ENCODE measurements at places on chromosomes 5 and 9. TPM values are rescaled to one million over a fixed set of nuclear protein-coding genes. Genes with fewer than 3 reads are reported as not detected.

GCNT4 gene
- total RNA-seq, result 0.07 TPM

SPINK13 gene
- not detected for total RNA-seq

DDX4 gene
- total RNA-seq, result not detected

PCDHGA5 gene
- 0.05 TPM for total RNA-seq

DNA sequence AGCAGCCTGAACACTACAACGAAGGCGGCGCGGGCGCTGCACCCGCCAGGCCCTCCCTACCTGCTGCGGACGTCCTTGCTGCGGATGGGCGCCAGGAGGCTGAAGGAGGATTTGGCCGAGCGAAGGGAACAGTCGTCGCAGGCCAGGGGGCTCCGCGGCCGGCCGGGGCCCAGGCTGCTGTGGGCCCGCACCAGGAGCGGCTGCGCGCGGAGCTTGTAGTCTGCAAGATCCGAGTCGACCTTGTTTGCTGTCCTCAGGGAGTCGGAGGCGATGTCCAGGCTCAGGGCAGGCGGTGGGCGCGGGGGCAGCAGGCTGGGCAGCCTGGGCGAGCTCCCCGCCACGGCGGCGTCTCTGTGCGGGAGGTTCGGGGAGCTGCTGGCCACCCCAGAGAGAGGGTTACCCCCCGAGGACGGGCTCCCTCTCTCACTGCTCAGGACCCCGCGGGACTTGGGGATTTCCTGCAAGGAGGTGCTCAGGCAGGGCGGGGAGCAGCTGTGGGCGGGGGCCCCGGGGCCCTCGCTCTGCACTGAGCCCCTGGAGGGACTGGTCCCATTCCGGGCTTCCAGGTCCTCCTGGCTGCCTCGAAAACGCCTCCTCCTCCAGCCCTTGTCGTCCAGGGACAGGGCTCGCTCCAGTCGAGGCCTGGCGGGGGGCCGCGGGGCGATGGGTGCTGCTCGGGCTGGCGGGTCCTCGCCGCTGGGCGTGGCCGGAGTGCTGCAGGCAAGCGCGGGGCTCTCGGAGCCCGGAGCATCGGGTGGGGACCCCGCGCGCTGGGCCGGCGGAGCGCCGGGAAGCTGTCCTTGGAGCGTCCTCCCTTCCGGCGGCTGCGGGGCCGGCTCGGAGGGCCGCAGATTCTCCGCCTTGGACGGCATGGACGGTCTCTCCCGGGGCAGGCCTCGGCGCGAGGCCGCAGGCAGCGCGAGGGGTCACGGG lies 831 bp downstream of the INPP5E start:
- peak overlapping the region; percentile 81 for H3K4me3 ChIP-seq
- no peaks in the 10 kb centered on the region for H3K27me3 ChIP-seq
- H3K27ac ChIP-seq, result peak overlapping the region; percentile 88

- peaks cover 10% of the 10 kb centered on the region for H3K4me1 ChIP-seq
- peak overlapping the region; percentile 0 for H3K4me3 ChIP-seq
- H3K27ac ChIP-seq, result peak overlapping the region; percentile 19
- no peak for DNase-seq
- H3K27me3 ChIP-seq, result no peaks in the 10 kb centered on the region
Measured at GRCh38 chr5:142095651-142096330, 12.8 kb upstream of the NDFIP1 start.

GRCh38 chr5:176853151-176853778 lies 42.9 kb downstream of the UNC5A start:
- H3K4me3 ChIP-seq, result no peak overlapping the region
- no peaks in the 10 kb centered on the region for H3K36me3 ChIP-seq
- no peak overlapping the region for H3K27ac ChIP-seq
- H3K27me3 ChIP-seq, result no peaks in the 10 kb centered on the region

DNA sequence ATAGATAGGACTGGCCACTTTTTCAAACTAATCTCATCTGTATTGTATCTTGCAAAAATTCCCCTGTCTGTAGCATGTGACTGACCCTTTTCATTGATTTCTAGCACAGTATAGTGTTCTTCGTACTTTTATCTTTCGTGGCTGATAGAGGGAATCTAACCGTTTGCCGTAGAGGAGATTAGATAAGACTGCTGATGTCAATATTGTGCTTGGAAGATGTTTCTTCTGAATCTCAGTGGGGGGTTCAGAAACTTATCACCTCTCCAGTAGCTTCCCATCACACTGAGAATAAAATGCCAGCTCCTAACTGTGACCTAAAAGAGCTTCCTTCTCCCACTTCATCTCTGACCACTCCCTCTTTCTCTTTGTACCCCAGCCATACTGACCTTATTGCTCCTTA lies 25.4 kb upstream of the ALDOB start:
- DNase-seq, result no peak
- no peak overlapping the region for H3K27ac ChIP-seq
- peaks cover 34% of the 10 kb centered on the region for H3K4me1 ChIP-seq
- no peaks in the 10 kb centered on the region for H3K27me3 ChIP-seq

- peaks cover 3% of the 10 kb centered on the region for H3K36me3 ChIP-seq
- no peaks in the 10 kb centered on the region for H3K4me1 ChIP-seq
- no peak for DNase-seq
- H3K4me3 ChIP-seq, result no peak overlapping the region
- no peak overlapping the region for H3K27ac ChIP-seq
- H3K27me3 ChIP-seq, result no peaks in the 10 kb centered on the region
Measured at GRCh38 chr5:14286574-14287421, 143.7 kb downstream of the TRIO start.

GRCh38 chr5:73985145-73985544 lies 359.1 kb downstream of the ARHGEF28 start:
- H3K4me3 ChIP-seq, result no peak overlapping the region
- no peaks in the 10 kb centered on the region for H3K27me3 ChIP-seq
- peak; percentile 7 for DNase-seq
- H3K36me3 ChIP-seq, result no peaks in the 10 kb centered on the region
- no peak overlapping the region for H3K27ac ChIP-seq

DNA sequence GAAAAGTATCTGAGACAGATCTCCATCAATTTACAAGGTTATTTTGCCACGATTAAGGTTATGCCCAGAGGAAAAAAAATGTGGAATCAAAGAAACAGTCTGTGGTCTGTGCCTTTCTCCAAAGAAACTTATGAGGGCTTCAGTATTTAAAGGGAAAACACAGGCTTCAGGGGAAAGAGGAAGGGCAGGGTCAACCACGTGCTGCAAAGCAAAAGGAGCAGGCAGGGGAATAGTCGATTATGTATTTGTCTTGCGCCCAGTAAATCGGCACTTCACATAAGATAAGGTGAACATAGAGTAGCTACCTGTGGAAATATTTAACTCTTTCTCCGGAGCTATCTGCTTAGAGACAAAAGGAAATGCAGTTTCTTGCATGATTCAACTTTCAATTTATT lies 343.7 kb downstream of the RAB3C start:
- H3K4me1 ChIP-seq, result no peaks in the 10 kb centered on the region
- H3K27ac ChIP-seq, result no peak overlapping the region
- no peaks in the 10 kb centered on the region for H3K36me3 ChIP-seq
- no peak for DNase-seq

DNA sequence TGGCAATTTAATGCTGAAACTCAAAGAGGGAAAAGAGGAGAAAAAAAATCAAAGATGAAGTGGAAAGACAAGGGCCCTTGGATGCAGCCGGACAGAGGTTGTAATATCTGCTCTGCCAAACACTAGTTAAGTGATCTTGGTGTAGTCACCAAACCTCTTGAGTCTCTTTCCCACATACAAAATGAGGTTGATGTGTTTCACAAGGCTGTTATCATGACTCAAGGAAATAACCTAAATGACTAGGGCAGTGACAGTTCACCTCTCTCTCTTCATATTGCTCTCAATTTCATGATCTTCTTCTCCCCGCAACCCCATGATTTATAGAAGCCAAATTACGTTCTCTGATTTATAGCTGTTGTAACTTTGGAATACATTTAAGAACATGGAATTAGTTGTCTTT lies 44.9 kb downstream of the PIK3R1 start:
- H3K4me1 ChIP-seq, result no peaks in the 10 kb centered on the region
- no peaks in the 10 kb centered on the region for H3K36me3 ChIP-seq
- H3K4me3 ChIP-seq, result no peak overlapping the region
- DNase-seq, result no peak
- no peaks in the 10 kb centered on the region for H3K27me3 ChIP-seq

DNA sequence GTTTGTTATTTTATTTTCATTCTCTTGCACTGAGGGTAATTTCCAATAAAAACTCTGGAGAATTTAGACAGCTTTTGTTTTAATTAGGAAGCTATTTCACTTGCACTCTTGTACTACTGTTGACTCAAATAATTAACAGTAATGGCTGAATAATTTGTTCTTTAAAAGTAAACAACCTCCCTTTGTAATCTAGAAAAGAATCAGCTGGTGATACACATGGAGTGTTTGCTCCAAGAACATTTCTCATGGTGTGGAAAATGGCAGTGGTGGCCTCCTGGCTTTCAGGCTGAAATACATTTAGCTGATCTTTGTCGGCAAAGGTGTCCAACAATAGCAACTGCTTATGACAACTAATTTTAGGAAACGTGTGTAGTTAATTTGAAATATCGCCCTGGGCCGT lies 129.4 kb downstream of the C9orf152 start:
- peaks cover 29% of the 10 kb centered on the region for H3K4me1 ChIP-seq
- no peaks in the 10 kb centered on the region for H3K27me3 ChIP-seq
- H3K4me3 ChIP-seq, result no peak overlapping the region

- no peak overlapping the region for H3K27ac ChIP-seq
- no peaks in the 10 kb centered on the region for H3K27me3 ChIP-seq
- H3K4me1 ChIP-seq, result no peaks in the 10 kb centered on the region
- no peak for DNase-seq
Measured at GRCh38 chr5:39560726-39561125, 135.9 kb upstream of the DAB2 start.

DNA sequence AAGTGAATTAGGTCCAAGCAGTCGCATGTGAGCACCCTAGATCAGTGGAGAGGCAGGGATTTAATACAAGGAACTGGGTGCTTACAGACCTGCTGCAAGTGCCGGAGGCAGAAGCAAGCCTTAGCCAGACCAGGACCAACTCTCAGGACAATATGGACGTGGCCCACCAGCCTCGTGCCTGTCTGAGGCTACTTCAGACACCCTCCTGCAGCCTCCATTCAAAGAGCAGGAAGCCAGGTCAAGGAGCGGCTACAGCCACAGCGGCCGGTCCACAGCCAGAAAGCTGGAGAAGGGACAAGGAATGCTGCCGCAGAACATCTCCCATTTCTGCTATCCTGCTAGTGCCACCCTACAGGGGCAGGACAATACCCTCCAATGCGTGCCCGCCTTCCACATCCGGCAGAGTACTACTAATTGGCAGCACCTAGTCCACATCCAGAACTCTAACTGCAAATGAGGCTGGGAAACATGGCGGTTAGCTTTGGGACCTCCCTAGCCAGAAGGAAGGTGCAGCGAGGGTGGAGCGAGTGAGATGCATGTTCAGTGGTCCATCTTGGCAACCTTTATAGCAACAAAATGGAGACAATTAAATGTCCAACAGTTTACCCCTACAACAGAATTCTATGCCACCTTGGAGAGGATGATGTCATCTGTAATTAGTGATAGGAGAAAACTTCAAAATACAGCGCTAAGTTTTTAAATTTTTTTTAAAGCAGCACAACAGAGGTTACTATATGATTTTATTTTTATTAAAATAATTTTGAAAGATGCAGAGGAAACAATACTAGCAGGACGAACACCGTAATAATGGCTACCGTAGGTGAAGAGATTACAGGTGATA lies 1.0 kb upstream of the ALDH1B1 start:
- peaks cover 13% of the 10 kb centered on the region for H3K4me1 ChIP-seq
- H3K27ac ChIP-seq, result no peak overlapping the region
- peak overlapping the region; percentile 94 for H3K4me3 ChIP-seq
- no peaks in the 10 kb centered on the region for H3K27me3 ChIP-seq

GRCh38 chr9:100072805-100073204 lies 26.0 kb downstream of the ERP44 start:
- H3K36me3 ChIP-seq, result no peaks in the 10 kb centered on the region
- H3K4me1 ChIP-seq, result no peaks in the 10 kb centered on the region
- H3K4me3 ChIP-seq, result no peak overlapping the region
- no peak overlapping the region for H3K27ac ChIP-seq
- no peaks in the 10 kb centered on the region for H3K27me3 ChIP-seq

DNA sequence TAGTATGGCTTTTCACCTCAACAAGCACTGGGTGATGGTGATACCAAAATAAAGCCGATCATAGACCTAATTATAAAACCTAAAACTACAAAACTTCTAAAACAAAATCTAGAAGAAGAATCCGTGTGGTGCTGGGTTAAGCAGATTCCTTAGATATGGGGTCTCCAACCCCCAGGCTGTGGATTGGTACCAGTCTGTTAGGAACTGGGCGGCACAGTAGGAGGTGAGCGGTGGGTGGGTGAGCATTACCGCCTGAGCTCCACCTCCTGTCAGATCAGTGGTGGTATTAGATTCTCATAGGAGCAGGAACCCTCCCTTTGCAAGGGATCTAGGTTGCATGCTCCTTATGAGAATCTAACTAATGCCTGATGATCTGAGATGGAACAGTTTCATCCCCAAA lies 33.2 kb downstream of the MRPS27 start:
- no peak for DNase-seq
- H3K27ac ChIP-seq, result no peak overlapping the region
- H3K36me3 ChIP-seq, result peaks cover 18% of the 10 kb centered on the region
- H3K4me1 ChIP-seq, result peaks cover 5% of the 10 kb centered on the region
- no peak overlapping the region for H3K4me3 ChIP-seq

DNA sequence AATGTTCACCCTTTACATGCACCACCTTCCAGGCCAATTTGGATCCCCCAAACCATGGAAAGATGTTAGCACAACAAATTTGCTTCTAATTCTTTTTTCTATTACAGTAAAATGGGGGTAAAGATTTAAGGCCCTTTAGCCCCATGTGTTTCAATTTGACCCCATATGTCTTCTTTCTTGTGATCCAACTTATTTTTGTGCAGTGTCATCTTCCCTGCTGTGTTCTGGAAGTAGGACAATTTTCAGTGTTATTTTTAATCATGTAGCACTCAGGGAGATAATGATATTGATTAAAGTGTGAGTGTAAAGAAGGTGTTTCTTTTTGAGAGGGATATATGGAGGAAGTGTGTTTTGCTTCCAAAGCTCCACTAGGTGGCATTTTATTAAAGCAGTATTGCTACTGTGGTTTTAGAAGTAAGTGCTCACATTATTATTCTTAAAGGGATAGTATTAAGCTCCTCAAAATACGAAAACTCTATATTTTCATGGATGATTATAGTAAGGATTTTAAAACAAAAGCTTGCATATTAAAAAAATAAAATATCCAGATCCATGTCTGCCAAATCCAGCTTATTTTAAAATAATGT lies 118.7 kb upstream of the ATP10B start:
- no peak overlapping the region for H3K27ac ChIP-seq
- no peaks in the 10 kb centered on the region for H3K4me1 ChIP-seq
- no peak for DNase-seq
- H3K4me3 ChIP-seq, result no peak overlapping the region

All from HCT116 (cell line).